Occipital lobe (tissue), 3 donors: ENCODE measurements at places on chromosomes 16 and 17.

DNA sequence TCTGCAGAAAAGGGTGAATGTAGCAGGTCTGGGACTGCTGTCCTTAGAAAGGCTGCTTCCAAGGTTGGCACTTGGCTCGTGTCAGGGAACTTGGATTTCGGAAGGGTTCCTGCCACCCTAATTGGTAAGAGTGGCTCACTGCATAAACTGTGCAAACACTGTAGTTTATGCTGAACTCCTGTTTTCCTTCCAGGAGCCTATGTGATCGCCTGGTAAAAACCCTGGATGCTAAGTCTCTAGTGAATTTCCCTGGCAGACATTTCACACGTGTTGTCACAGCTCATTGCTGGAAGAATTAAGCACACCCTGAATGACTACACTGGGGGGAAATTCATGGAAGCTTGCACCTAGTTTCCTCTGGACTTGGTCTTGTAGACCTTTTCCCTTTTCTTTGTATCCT is 140.1 kb downstream of the SPECC1 start:
- no peak for DNase-seq

GRCh38 chr17:55266958-55267688 is 2.4 kb downstream of the HLF start:
- DNase-seq, result no peak

DNA sequence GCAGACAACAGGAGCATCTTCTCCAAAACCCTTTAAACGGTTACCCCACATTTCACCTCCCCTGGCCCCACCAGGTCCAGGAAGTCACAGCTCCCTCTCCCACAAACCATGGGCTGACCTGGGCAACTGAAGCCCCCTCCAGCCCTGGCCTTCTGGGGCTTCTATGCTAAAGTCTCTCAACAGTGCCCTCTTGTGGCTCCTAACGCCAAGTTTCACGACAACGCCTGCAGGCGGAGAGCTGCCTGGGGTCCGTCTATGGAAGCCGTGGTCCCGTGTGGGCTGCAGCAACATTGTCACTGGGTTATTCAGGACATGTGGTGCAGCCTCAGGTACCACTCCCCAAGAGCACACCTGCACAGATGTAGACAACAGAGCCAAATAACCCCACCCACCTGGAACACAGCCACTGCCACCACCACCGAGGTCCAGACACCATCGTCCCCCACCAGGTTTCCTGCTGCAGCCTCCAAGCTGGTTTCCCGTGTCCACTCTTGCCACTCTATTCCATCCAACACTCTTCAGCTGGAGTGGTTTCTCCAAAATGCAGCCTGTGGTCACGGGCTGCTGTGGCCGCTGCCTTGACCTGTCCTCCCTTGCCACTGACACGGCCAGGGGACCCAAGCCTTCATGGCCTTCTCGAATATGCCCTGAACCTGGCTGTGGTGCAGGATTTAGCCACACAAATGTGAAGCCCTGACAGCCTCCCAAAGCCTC is 19.1 kb downstream of the C16orf95 start:
- DNase-seq, result no peak

GRCh38 chr17:76376318-76377133 is 7.9 kb upstream of the SPHK1 start:
- no peak for DNase-seq

- no peak for DNase-seq
Measured at GRCh38 chr16:88102597-88102996, 151.4 kb downstream of the BANP start.

- DNase-seq, result no peak
Measured at GRCh38 chr17:4891411-4892410, 7.6 kb upstream of the C17orf107 start.

DNA sequence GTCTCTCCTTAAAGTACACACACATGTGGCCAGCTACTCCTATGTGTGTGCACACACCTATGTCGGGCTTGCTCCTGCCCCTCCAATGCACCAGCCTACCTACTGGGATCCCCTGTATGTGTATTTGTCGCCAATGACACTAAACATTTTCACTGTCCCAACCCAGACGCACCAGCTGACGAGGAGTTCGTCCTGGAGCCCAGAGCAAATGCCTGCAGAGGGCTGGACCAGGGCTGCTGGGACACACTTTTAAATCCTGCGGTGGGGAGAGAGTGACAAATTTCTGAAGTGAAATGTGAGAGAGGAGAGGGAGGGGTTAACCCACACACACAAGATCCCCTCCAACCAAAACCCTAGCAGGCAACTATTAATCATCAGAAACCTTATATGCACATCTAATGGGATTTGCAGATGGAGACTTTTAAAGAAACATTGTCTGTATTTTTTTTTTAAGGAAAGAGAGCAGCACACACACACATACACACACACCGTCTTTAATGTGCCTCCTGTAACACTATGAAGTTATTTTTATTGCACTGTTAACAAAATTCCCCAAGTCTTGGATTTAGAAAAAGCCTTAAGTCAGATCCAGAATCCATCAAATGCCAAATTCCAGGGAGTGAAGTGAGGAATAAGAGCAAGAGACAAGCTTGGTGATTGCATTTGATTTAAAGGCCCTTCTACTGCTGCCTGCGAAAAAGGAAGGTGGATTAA is at the start of gene MEOX1:
MEOX1 (minus strand) TSS at position 224 of the 714 bp plus-strand sequence. CDS start 388 bp downstream, outside the sequence.
- DNase-seq, result no peak
